HS-5 (cell line): ENCODE measurements at places on chromosomes 2 and 18.

DNA sequence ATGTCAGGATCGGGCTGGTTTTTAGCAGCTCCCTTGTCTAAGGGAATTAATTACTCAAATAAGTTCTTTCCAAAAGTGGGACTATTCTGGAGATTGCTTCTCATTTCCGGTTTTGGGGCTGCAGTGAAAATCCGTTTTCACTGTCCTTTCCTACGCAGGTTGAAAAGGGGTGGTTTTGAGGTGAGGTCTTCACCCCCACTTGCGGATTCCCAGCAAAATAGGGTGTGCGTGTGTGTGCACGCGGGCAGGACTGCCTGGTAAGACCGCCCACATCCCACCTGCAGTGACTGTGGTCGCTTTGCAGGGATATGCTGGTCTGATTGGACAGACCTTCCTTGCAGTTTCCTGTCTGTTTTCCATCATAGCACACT lies 472 bp upstream of the PLEKHM3 start:
- DNase-seq: no peak

DNA sequence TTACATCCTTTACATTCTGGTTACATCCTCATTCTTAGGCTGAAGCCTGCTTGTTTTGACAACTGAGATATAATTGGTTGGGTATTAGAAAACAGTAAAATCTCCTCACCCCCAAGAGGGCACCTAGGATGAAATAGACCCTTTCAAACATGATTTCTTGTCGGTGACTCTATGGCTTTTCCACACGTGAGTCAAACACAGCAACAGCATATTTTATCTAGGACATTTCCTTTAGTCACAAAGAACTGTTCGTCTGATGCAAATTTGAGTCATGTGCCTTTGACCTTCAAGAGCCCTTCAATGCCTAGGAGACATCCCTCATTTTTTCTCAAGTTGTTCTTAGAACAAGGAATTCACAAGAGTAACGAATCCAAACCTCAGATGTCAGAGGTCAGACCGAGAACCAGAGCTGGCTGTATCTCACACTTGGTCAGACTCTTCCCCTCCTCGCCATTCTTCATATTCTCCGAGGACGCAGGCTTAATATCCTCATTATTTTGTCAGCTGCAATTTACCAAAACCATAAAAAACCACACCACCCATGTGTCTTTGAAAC lies 60.5 kb upstream of the ALKAL2 start:
- DNase-seq: no peak

GRCh38 chr2:74546004-74546403 lies 7.7 kb downstream of the LOXL3 start:
- DNase-seq: no peak

GRCh38 chr2:217568289-217568971 lies 434.4 kb downstream of the TNS1 start:
- DNase-seq: no peak

- no peak for DNase-seq
Observed at GRCh38 chr2:85994897-85995647, 106.3 kb upstream of the ST3GAL5 start.

DNA sequence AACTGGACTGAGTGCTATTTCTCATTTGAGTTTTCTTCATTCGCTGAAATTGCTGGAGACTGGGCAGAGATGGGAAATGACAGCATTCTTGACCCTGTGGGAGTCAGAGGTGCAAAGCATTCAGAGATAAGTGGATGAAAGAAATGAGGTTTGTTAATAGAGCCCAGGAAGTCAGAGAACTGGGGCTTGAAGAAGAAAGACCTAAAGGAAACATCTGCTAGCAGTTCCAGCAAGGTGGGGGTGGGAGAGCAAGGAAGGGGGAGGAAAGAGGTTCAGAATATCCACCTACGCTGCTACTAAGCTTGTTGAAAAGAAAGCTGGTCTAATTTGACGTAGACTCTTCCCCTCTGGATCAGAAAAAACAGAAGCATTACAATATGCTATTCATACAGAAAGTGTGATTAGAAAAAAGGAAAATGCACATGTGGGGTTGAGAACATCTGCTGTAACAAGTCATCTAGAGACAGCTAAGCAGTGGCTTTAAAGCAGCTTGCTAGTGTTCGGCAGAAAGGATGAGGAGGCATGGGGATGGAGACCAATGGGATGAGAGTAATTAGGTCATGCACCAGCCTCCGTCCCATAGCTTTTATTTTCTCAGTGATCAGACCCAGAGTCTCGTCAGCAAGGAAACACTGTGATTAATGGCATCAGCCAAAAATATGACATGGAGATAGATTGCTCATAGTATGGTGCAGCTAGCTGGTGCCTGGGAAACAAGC lies 29.7 kb downstream of the NAB1 start:
- DNase-seq: no peak

DNA sequence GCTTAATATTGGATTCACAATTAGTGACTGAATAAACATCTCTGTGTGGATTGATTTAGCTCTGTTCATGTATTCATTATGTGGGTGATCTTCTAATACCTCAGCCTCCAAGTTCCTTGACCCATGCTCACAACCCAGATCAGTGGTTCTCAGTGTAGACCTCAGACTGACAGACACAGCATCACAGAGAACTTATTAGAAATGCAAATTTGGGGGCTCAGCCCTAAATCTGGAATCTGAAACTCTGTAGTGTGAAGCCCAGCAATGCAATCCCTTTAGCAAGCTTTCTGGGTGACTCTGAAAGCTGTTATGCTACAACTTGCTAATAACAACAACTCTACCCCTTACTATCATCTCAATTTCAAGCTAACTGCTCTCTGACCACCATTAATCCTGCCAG lies 273.1 kb upstream of the FANCL start:
- DNase-seq: no peak

DNA sequence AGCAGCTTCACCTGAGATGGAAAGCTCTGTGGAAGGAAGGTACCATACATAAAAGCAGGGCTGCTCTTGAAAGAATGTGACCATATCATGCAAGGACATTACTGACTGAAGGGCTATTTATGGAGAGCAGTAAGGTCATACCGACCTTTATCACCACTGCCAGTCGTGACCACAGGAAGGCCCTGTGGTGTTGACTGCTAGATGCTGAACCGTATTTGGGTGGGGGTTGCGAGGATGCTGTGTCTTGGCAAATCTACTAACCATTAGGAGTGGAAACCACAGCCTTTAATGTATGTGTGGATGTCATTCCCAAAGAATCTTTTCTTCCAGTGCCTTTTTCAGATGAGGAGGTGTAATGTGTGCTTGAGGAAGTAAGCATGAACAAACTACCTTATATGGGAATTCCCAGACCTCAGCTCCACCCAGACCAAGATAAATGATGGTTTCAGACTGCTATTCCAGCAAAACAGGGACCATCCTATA lies 60.8 kb downstream of the LIMS1 start:
- peak; percentile 93 for DNase-seq

GRCh38 chr2:29485631-29486030 lies 370.4 kb downstream of the CLIP4 start:
- DNase-seq: no peak

DNA sequence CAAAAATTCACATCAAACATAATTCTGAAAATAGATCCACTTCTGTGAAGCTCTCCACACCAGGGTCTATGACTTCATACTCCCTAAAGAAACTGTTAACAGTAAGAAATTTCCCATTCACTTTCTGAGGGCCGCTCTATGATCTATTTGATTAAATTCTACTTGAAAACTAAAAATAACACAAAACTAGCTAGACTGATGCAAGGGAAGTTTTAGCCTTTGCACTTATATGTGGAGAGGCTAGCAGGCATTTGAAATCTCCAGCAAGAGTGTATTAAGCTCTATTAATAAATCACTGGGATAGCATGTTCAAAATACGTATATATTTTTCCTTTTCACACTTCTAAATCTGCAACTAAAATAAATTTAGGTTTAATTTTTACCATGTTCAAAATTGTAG lies 113.7 kb upstream of the SMAD7 start:
- no peak for DNase-seq

DNA sequence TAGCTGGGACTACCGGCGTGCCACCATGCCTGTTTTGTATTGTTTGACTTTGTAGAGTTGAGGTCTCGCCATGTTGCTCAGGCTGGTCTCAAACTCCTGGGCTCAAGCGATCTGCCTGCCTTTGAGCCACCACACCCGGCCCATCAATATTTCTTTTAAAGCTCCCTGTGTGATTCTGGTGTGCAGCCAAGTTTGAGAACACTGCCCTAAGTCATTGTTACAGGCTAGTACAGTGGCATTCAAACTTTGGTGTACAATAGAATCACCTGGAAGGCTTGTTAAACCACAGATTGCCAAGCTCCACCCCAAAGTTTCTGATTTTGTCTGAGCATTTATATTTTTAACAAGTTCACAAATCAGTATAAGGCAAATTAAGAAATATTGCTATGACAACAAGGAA lies 99.9 kb downstream of the RBBP8 start:
- DNase-seq: no peak

DNA sequence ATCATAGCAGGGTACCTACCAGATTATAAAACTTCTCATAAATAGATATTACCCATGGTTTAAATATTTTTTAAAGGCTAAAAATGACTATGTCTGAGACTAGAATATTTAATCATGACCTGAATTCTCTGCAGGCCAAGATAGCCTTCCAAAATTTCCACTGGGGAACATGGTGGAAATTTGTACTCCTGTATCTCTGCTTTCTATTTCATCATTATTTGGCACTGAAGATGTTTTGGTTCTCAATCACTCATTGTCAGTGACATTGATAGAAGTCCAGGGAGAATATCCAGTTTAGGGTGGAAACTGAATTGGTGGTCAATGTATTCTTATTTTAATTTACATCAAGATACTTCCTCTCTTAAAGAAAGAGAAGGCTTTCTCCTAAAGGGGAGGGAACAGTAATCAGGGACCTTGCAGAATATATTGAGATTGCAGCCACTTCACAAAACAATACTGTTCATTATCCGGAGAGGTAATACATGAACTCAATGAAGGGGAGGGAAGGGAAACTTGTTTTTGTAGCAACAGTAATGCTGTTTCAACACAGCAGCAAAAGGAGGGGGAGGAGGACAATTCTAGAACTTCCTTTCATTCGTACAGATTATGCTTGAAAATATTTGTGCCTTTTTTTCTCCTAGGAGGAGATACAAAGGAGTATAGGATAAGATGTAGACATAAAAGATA lies 34.1 kb downstream of the EEF1B2 start:
- DNase-seq: no peak

GRCh38 chr2:164903204-164903603 lies 52.1 kb downstream of the SLC38A11 start:
- DNase-seq: no peak

DNA sequence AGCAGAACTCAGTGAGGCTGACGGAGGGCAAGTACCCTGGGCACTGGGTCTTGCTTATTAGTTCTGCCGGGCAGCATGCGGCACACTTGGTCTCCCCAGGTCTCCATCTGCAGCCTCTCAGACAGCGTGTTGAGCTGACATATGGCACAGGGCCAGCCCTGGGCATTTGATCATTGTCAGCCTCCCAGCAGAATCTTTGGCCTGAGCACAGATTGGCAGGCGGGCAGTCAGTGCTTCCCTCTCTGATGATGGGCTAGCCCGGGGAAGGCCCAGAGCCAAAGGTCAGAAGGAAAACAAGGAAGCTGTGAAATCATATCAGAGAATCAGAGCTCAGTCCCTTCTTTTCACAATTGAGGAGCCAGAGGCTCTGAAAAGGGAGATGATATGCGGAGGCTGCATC lies 150.1 kb upstream of the LRRTM1 start:
- DNase-seq: no peak

DNA sequence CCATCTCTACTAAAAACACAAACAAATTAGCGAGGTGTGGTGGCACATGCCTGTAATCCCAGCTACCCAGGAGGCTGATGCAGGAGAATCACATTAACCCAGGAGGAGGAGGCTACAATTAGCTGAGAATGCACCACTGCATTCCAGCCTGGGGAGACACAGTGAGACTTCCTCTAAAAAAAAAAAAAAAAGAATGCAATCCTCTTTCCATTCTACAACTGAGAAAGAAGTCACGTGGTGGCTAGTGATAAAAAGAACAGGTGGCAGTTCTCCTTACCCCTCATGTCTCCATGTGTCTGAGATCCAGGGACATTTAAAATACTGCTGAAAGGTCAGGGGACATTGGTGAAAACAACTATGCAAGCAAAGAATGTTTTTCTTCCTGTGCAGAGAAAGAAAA lies 24.4 kb upstream of the GPR39 start:
- DNase-seq: no peak

DNA sequence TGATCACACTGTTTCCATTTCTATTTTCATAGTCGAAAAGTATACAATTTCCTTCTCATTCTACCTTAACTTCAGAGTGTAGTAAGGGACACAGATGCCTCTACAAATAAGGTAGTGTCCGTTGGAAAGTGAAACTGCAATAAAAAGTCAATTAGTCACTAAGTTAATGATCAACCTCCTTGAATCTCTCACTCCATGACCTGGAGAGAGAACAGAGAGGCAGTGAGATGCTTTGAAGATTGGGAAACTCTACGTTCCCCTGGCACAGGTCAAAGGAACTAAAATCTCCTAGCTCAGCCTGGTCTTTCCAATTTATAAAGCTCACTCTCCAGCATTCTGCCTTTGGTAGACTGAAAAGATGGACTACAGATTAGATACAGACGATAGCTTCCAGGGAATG lies 153.8 kb upstream of the ACAA2 start:
- no peak for DNase-seq

GRCh38 chr2:238772635-238773297 lies 75.1 kb upstream of the TWIST2 start:
- no peak for DNase-seq

- DNase-seq: no peak
Observed at GRCh38 chr18:44298566-44298965, 382.1 kb upstream of the SETBP1 start.

- no peak for DNase-seq
Observed at GRCh38 chr2:227152093-227152766, 11.8 kb downstream of the COL4A4 start.

- no peak for DNase-seq
Observed at GRCh38 chr18:39945076-39945475, 2010.0 kb upstream of the PIK3C3 start.

DNA sequence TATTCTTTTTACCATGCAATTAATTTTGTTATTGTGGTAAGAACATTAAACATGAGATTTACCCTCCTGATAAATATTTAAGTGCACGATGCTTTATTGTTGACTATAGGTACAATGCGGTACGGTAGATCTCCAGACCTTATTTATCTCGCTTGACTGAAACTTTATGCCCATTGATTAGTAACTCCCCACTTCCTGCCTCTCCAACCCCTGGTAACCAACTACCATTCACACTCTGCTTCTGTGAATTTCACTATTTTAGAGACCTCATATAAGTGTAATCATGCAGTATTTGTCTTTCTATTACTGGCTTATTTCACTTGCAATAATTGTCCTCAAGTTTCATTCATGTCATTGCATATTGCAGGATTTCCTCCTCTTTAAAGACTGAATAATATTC lies 195.7 kb upstream of the ID2 start:
- no peak for DNase-seq

GRCh38 chr18:49094136-49094535 lies 143.4 kb upstream of the SMAD7 start:
- no peak for DNase-seq

GRCh38 chr2:127255146-127255545 lies 35.0 kb upstream of the CYP27C1 start:
- DNase-seq: no peak

GRCh38 chr2:88709181-88709631 lies 17.7 kb downstream of the RPIA start:
- DNase-seq: peak; percentile 20

- DNase-seq: no peak
Observed at GRCh38 chr2:80496346-80496745, 191.8 kb upstream of the LRRTM1 start.

GRCh38 chr18:55878224-55878623 lies 290.2 kb upstream of the TCF4 start:
- DNase-seq: no peak
